ENCODE measurements at places on chromosomes 3 and 15.
A peak's percentile ranks its signal among the peaks of the same experiment; 100 is the strongest.

- no peak for DNase-seq
Observed at GRCh38 chr15:55993804-55994560, 570 bp upstream of the NEDD4 start.

- no peak for DNase-seq
Observed at GRCh38 chr15:77609558-77609957, 23.2 kb downstream of the LINGO1 start.

- DNase-seq, result peak; percentile 7
Observed at GRCh38 chr15:48992545-48992944, 28.8 kb upstream of the SHC4 start.

DNA sequence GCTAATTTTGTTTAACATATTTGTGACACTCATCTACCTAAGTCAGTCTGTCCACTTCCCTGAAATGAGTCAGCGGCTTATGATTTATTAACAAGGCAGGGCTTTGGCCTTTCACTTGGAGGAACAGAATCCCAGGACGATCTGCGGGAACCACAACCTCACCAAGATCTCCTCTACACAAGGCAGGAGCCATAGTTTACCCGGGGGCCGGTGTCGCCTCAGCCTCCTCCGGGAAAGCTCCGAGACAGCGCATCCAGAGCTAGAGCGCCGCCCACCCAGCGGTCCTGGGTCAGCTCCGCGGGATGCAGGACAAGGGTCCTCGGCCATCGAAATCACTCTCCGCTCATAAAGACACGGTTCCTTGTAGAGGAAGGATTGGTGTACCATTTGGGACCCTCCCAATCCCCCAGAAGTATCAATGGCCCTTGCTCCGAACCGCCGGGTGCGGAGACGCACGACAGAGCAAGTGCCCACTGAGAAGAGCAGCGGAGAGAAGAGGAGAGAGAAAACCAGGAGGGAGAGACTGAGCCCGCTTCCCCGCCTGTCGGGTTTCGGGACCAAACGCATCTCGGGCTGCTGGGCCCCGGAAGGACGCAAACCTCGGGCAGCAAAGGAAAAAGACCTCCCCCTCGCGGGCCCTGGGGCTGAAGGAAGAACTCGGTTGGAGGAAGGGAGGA is 13.1 kb upstream of the ALCAM start:
- no peak for DNase-seq

DNA sequence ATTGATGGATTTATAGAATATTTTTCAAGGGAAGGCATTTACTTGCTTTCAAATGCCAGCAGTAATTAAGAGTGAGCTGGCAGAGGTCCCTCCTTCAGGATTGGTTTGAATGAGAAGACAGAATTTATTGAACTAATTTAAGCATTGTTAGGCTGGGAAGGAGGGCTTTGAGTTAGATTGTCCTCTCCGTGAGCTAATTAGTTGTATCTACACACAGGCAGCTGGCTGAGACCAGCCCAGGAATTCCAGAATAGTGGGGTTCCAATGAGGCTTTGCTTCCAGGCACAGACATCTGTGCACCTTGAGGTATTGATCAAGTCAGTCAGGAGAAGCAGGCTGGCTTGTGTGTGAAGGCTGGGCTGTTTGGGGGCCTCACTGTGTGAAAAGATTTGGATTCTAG is 124.0 kb upstream of the WNT5A start:
- no peak for DNase-seq

Data from GM18507 (cell line).